ENCODE measurements at places on chromosomes 16 and 17.

- peak; percentile 62 for DNase-seq
Observed at GRCh38 chr17:56737421-56738161, 96.1 kb downstream of the C17orf67 start.

DNA sequence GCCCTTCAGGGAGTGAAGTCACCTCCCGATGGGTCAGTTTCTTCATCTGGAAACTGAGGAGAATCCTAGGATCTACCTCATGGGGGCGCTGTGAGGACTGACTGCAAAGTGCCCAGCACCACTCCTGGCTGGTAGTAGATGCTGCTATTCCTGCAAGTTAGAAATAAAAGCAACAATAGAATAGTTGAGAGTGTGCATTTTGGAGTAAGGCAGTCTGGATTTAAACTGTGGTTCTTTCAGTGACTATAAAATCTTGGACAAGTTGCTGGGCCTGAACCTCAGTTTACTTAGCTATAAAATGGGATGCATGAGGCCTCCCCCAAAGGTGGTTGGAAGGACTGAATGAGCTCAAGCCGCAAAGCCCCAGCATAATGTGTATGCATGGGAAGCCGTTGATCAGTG, 70.6 kb downstream of the CYB5B start:
- no peak for DNase-seq

DNA sequence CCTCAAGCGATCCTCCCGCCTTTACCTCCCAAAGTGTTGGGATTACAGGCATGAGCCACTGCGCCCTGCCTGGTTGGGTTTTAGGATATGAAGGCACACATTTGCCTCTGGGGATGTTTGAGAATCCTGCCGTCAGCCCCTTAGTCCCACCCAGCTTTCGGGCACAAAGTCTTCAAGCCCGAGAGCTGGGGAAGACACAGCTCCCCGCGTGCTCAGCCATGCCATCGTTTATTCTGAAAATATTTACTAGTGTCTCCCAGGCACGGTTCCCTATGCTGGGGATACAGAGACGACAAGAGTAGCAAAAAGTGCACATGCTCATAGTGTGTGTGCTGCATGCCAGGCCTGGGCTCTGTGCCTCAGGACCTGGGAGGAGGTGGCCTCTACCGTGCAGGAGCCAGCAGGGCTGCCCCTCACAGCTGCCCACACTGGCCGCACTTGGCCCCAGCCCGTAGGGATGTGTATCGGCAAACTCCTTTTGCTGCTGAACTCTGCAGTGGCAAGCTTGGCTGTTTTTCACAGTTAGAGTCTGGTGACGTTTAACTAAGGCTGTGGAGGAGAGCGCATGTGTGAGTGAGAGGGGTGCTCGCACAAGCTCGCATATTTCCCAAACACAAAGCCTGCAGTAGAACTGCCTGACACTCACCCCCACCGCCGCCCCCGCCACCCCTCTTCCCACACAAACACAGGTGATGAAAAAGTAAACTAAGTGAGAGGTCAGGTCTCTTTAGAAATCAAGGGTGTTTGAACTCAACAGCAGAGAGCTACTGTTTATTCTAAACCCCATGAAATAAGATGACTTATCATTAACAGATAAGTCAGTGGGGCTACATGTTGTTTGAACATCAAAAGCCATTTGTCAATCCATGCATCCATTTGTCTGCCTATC, 266.4 kb downstream of the MRTFB start:
- no peak for DNase-seq

DNA sequence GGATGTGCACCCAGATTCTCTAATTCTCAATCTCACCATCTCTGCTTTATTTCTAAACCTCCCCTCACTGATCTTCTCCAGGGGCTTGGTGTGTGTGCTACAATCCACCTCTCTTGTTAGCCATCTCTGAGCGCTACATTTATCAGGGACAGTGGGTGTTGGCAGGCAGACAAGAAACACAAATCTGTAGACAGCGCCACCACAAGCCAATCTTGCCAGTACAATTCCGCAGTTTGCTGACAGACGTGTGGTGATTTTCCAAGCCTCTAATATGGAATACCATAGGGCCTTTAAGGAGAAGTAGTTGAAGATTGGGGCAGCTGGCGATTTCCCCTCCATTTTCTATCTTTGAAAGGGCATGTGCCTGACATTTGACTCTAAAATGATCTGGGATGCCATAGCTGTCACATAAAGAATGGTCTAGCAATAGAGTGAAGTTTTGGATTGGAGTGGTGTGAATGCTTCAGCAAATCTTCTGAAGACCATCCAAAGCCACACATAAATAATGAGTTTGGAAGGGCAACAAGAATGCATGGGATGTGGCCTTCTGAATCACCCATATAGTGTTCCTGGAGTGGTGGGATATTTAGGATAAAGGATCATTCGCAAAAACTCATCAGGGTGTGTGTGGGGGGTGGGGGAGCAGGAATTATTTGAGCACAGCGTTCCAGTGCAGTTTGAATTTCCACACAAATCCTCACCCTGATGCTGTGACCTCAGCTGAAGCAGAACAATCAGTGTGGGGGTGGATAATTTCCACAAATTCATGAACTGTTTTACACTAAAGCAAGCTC, 12.0 kb upstream of the ANKFN1 start:
- DNase-seq: no peak

- DNase-seq: no peak
Observed at GRCh38 chr17:67435786-67436185, 58.7 kb downstream of the PITPNC1 start.

DNA sequence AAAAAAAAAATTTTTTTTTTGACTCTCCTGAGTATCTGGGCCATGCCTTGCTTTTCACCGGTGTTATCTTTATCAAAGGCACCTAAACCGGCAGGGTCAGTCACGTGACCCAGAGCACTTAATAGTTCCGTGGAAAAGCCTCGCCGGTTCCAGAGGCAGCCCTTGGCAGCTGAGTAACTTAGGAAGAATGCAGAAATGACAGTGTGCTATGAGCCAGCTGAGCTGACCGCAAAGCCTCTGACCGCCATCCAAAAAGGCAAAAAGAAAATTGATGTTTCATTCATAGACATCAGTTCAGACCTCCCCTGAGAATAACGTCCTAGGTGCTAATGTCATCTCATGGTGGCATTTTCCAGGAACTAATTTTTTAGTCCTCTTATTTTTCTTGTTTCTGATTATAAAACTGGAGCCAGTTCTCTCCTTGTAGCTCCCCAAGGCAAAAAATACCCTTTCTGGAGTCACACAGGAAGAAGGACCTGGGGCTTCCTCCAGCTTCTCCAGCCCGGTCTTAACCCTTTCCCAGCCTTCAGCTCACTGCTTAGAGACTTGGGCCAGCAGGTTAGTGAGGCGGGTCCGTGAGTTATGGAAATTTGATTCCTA, 122.6 kb downstream of the SOCS1 start:
- DNase-seq: no peak

DNA sequence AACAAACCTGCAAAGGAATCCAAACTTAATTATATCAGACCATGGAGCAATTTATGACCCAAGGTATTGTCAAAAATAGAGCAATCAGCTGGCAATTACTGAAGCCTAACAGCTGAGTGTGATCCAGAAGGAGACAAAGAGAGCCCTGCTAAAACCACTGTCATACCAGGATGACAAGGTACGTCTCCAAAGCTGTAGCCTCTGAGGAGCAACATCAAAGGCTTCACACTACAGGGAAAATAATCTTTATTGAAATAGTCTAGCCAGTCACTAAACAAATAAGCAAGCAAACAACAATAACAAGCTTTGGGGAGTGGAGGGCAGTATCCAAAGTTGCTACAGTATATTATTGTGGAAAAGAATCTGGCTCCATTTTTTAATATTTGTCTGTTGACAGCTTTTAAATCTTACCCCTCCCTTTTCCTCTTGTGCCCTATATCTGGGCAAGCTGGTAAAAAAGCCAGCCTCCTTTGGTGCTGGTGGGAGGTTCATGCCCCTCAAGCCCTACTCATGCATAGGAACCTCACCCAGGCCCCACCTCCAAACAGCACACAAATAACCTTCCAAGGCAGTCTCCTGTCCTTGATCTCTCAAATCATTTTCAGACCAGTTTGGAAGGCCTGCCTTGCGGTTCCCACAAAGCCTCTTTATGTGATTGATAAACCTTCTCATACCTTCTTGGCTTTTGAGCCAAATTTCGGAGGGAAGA, 73.7 kb downstream of the ITFG1 start:
- DNase-seq: no peak

DNA sequence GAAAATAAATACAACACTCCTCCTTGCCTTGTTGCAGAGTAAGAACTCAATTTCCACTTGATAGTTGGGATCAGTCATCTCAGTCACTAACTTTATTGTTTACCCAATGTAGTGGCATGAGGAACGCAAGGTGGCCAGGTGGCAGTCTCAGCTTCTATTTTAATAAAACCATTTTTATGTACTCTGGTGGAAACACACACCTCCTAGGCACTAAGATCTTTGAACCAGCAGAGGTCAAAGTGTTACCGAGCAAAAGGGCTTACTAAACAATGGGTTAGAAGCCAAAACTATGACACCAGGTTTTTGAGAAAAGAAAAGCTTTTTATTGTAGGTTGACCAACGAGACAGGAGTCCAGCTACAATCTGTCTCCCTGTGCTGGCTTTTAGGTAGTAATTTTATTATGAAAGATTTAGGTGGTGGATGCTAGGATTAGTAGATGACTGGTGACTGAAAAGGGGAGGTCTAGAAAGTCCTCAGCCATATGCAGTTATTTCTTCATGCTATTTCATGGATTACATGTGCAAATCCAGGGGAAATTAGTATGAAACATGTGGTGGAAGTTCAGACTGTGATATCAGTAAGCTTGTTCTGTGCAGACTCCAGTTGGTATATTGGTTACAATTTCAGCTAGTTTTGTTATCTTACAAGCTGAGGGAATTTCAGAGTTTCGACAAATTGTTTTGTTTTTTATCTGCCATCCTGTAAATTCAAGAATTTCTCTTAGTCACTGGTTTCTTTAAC, 122.3 kb downstream of the PCTP start:
- DNase-seq: no peak

DNA sequence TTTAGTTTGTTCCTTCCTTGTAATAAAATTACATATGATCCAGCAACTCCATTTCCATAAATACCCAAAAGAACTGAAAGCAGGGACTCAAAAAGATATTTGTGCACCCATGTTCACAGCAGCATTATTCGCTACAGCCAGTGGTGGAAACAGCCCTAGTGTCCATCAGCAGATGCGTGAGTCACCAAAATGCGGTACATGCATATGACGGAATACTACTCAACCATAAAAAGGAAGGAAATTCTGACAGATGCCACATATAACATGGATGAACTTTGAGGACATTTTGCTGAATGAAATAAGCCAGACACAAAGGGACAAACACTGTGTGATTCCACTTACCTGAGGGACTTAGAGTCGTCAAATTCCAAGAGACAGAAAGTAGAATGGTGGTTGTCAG, 9.1 kb upstream of the SLC47A2 start:
- DNase-seq: no peak

DNA sequence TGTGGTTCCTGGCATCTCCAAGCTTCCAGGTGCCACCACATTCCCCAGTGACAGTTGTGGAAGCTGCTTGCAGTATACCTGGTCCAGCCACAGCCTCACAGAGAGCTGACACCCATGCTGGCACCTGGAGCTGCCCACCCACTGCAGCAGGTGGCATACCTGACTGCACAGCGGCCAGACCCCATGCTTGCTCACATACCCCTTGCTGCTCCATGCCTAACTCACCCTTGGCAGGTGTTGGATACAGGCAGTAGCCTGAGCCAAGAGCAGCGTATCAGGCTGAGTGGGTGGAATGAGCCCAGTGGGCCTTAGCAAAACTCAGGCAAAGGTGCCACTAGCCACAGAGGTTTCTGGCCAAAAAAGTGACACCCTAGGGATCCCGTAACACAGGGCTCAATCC, 232.3 kb downstream of the CEP112 start:
- no peak for DNase-seq

DNA sequence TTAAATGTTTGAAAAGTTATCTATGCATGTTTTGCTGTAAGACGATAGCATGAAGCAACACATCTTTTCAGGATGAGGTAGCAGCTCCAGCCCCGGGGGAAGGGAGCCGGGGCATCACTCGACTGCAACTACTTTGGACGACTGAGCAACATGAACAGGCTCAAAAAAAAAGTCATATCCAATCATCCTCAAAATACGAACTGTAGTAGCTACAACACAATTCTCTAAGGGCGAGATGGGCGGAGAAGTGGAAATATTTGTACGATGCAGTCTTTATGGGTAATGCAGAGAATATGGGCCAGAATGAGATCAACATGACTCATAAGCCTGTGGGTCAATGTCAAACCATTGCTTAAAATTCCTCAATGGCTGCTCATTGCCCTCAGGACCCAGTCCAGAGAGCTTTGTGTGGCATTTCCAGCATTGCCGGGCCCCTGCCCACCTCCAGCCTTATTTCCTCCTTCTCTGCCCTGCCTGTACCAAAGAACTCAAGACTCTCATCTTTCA, 17.7 kb upstream of the SMURF2 start:
- no peak for DNase-seq

DNA sequence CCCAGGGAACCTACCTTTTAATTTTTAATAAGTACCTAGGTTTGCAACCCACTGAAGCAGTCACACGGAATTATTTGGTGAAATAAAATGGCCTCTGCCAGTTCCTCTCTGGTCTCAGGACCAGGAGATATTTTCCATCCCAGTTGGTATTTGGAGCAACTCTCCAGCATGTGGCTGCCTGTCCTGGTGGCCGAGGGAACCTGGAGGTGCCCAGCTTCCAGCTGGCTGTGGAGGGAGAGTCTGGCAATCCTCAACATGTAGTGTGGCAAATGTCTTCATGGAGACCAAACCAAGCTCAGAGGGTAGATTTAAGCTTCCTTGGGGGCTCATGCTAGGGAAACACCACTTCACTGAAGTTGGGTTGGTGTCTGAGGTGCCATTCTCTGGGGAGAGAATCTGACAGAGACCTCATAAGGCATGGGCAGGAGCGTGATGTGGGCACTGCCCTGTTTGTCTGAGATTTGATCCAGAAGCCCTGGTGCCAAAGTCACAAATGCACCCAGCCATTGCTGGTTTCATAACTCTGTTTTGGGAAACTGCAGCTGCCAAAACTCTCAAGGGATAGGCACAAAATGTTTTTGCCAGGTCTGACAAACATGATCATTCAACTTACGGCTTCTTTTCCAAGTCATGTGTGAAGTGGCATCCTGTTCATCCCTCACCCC, 2.8 kb downstream of the MT1X start:
- DNase-seq: no peak

Data from NK-92 treated with Interleukin-12 subunit alpha and Interleukin-12 subunit beta, amount 100 ng/mL, for 24 hours (cell line).